ENCODE measurements at places on chromosomes 16 and 17.

DNA sequence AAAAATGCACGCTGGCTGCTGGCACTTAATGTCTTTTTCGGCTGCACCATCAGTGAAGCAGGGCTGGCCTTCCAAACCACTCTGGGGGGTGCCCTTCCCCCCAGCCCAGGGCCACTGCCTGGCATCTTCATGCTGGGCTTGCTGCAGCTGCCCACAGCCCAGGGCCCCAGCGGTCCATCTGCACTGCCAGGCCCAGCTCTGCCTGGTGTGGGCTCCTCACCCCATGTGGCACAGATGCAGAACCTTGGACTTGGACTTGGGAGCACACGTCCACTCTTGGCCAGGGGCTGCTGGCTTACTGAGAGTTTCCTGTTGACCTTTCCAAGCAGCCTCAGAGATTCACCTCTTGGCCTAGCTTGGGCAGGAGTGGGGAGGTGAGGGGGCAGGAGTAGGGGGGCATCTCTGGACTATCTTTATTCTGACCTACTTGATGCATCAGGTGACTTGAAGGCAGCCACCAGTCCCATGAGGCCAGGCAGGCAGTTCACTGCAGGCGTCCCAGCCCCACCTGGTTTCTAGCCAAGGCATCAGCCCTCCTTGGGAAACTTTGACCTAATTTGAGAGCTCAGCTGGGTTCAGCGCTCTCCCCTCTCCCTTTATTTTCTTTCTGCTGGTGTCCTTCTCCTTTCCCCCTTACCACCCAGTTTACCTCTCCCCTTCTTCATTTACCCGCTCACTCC, 365.8 kb downstream of the CPPED1 start:
- no peak overlapping the region for H3K4me3 ChIP-seq
- peaks cover 22% of the 10 kb centered on the region for H3K4me1 ChIP-seq
- no peaks in the 10 kb centered on the region for H3K36me3 ChIP-seq
- H3K27ac ChIP-seq = no peak overlapping the region
- no peak for DNase-seq

- H3K36me3 ChIP-seq = no peaks in the 10 kb centered on the region
- DNase-seq = no peak
- no peak overlapping the region for H3K4me3 ChIP-seq
- no peaks in the 10 kb centered on the region for H3K27me3 ChIP-seq
Observed at GRCh38 chr16:50628156-50628802, 52.8 kb downstream of the SNX20 start.

- peaks cover 9% of the 10 kb centered on the region for H3K27me3 ChIP-seq
- no peak overlapping the region for H3K4me3 ChIP-seq
- DNase-seq = no peak
- H3K27ac ChIP-seq = no peak overlapping the region
Observed at GRCh38 chr16:7423434-7424044, 90.9 kb downstream of the RBFOX1 start.

DNA sequence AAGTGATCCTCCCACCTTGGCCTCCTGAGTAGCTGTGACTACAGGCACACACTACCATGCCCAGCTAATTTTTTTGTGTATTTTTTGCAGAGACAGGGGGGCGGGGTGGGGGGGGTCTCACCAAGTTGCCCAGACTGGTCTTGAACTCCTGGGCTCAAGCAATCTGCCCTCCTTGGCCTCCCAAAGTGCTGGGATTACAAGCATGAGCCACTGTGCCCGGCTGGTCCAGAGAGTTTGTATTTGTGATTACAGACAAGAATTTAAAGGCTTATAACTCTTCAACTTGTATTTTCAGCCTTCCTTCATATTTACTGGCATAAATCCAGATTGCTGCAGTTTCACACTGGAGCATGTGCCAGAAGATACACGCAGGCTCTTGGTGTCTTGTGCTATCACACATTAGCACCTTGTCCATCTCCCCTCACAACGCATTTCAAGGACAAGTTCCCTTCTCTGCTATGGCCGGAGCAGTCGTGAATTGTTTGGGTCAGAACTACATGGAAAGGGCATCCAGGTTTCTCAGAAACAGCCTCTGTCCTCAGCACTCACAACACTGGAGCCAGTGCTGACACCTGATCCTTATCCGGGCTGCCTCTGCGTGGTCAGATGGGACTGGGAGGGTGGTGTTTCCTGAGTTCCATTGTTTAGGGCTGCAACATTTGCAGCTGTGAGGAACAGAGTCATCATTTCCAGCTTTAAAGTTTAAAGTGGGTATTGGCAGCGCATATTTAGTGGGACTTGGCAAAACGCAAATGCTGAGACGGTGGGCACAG, 28.1 kb downstream of the WSCD1 start:
- peaks cover 57% of the 10 kb centered on the region for H3K36me3 ChIP-seq
- no peaks in the 10 kb centered on the region for H3K27me3 ChIP-seq
- H3K4me1 ChIP-seq = peaks cover 62% of the 10 kb centered on the region
- no peak for DNase-seq

- DNase-seq = no peak
- no peak overlapping the region for H3K27ac ChIP-seq
- no peaks in the 10 kb centered on the region for H3K36me3 ChIP-seq
- H3K4me3 ChIP-seq = no peak overlapping the region
Observed at GRCh38 chr17:49457564-49458535, 37.2 kb upstream of the NGFR start.

GRCh38 chr16:75216127-75216526, 2.7 kb upstream of the CTRB1 start:
- H3K4me1 ChIP-seq = no peaks in the 10 kb centered on the region
- DNase-seq = no peak
- H3K4me3 ChIP-seq = no peak overlapping the region
- no peaks in the 10 kb centered on the region for H3K27me3 ChIP-seq
- no peaks in the 10 kb centered on the region for H3K36me3 ChIP-seq

- no peak overlapping the region for H3K4me3 ChIP-seq
- no peaks in the 10 kb centered on the region for H3K4me1 ChIP-seq
- no peak for DNase-seq
- no peaks in the 10 kb centered on the region for H3K27me3 ChIP-seq
- H3K27ac ChIP-seq = peak overlapping the region; percentile 92
- peaks cover 37% of the 10 kb centered on the region for H3K36me3 ChIP-seq
Observed at GRCh38 chr17:37438141-37438540, 31.5 kb downstream of the TADA2A start.

DNA sequence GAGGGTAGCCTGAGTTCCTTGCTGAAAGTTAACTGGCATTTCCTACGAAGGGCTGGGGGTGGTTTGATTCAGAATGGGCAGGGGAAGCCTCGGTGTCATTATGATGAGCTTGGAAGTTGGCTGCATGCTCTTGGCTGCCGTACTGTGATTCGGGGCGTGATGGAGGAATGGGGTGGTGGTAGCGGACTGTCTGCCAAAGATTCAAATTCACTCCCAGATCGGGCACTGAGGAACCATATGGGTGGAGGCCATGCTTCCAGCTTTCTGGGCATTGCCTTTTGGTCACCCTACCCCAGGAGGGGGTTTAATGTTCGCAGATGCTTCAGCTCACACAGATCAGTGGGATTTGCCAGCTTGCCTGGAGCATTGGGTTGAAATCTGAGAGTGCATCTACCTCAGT, 492.8 kb upstream of the EEF2KMT start:
- H3K4me3 ChIP-seq = no peak overlapping the region
- H3K36me3 ChIP-seq = peaks cover 79% of the 10 kb centered on the region
- peaks cover 15% of the 10 kb centered on the region for H3K27me3 ChIP-seq
- no peak overlapping the region for H3K27ac ChIP-seq

DNA sequence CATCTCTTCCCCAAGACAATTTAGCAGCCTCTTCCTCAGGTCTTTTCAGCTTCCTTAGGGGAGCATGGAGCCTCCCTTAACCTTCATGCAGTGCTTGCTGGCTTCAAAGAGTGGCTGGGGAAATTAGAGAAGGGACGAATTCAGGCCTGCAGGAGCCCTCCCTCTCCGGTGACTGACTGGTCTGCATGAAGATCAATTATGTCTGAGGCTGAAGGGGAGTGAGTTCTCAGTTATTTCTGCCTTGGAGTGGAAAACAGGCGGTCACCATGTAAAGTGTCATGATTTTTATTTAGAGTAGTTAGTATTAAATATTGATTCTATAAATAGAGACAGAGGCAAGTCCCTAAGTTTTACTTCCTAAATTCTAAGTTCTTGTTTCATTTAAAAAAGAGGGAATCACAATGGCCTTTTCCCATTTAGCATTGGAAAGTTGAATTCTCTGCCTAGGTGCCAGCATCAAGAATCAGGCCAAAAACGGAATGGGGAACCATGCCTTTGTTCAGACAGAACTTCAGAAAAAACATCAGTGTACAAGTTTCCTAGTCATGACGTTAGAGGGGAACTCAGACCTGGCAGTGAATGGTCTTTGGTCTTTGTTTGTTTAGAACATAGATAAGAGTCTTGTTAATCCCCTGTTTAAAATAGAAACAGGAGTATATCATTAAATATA, 4.4 kb downstream of the GABARAPL2 start:
- peaks cover 14% of the 10 kb centered on the region for H3K4me1 ChIP-seq
- no peak overlapping the region for H3K27ac ChIP-seq
- H3K27me3 ChIP-seq = no peaks in the 10 kb centered on the region
- DNase-seq = no peak
- H3K4me3 ChIP-seq = no peak overlapping the region
- H3K36me3 ChIP-seq = peaks cover 46% of the 10 kb centered on the region

DNA sequence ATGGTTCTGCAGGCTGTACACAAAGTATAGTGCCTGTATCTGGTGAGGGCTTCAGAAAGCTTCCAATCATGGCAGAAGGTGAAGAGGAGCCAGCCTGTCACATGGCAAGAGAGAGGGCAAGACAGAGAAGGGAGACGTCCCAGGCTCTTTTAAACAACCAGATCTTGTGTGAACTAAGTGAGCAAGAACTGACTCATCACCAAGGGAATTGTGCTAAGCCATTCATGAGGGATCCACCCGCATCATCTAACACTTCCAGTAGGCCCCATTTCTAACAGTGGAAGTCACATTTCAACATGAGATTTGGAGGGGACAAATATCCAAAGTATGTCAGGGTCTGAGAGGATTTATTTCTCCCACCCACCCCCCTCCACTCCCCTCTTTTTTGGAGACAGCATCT, 56.2 kb upstream of the ELAC2 start:
- no peaks in the 10 kb centered on the region for H3K4me1 ChIP-seq
- H3K27ac ChIP-seq = no peak overlapping the region
- H3K4me3 ChIP-seq = no peak overlapping the region
- no peaks in the 10 kb centered on the region for H3K36me3 ChIP-seq
- peaks cover 3% of the 10 kb centered on the region for H3K27me3 ChIP-seq
- DNase-seq = no peak

Measured in WTC11 (cell line).